Bone marrow (tissue), 2 donors: ENCODE measurements at places on chromosomes 5 and 9.
A peak's percentile ranks its signal among the peaks of the same experiment; 100 is the strongest.

DNA sequence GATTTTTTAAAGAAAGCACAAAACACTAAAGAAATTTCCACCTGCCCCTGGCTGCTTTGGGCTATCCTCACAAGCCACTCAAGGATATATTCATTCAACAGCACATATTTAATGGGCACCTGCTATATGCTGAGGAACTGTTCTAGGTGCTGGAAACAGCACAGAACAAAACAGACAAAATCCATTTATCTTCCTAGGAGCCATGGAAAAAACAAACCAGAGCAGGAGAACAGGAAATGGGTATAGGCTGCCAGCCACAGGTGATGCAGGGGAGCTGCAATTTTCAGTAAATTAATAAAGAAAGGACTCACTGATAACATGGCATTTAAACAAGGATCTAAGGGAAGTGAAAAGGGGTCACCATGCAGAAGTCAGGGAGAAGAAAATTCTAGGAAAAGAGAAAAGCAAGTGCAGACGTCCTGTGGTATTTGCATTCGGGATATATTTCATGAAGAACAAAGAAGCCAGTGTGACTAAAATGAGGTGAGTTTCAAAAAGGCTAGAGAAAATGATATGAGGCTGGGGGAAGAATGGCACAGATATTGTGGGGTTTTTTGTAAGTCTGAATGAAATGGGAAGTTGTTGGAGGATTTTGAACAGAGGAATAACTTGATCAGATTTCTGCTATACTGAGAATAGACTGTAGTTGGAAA is 152.2 kb downstream of the ADAMTSL1 start:
- DNase-seq: no peak

- no peak for DNase-seq
Measured at GRCh38 chr5:179427032-179427675, 81.9 kb upstream of the ADAMTS2 start.

DNA sequence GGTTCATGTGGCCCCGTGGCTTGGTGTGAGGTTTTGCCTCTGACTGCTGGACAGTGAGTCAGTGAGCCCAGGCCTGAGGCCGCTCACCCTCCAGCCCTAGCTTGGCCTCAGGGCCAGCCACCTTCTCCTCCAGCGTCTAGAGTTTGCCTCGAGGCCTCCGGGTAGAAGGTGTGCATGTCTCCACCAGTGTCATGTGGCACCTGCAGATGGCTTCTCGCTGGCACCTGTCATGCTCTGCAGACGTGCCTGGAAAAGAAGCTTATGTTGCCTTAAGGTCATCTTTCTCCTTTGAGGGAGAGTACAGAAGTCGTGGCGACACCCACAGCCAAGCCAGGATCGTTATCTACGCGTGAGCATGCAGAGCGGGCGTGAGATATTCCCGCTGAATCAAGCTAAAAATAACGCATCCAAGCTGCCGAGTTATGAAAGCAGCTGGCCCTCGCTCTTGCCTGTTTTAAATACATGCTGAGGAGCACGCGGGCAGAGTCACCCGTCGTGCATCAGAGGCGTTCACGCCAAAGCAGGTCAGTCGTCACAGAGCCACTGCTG is 79.7 kb upstream of the FCN2 start:
- no peak for DNase-seq

DNA sequence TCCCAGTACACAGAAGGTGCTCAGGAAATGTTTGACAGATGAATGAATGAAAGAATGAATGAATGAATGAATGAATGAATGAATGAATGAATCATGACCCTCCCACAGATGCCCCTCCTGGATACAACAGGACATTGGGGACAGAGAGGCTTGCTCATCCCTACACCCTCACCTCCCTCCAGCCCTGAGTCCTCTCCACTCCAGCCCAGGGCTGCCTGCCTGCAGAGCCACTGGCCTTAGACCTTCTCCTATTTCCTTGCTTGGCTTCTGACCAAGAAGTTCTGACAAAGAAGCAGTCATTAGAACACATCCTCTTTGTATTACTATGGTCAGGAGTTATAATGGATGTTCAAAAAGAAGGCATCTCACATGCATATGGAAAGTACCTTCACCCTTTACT is 240.7 kb upstream of the DAPK1 start:
- no peak for DNase-seq

GRCh38 chr9:87607859-87608258 is 110.2 kb downstream of the DAPK1 start:
- DNase-seq: peak; percentile 49

GRCh38 chr5:120405286-120405864 is 58.7 kb upstream of the PRR16 start:
- DNase-seq: peak; percentile 58

DNA sequence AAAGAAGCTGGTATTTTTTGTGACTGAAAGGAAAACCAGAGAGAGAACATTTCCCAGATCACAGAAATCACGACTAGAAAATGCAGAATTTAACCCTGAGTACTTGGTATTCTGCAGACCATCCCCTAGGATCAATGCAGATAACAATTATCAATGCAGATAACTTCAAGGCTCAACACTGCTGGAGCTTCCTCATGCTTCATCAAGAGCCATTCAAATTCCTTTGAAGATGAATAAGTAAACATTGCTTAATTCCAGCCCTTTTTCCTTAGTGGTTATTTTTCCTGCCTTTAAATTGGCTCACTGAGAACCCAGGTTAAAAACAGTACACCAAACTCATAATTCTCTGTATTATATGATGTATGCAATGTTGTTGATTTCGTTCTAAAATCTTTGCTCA is 370.1 kb upstream of the TLE4 start:
- no peak for DNase-seq

DNA sequence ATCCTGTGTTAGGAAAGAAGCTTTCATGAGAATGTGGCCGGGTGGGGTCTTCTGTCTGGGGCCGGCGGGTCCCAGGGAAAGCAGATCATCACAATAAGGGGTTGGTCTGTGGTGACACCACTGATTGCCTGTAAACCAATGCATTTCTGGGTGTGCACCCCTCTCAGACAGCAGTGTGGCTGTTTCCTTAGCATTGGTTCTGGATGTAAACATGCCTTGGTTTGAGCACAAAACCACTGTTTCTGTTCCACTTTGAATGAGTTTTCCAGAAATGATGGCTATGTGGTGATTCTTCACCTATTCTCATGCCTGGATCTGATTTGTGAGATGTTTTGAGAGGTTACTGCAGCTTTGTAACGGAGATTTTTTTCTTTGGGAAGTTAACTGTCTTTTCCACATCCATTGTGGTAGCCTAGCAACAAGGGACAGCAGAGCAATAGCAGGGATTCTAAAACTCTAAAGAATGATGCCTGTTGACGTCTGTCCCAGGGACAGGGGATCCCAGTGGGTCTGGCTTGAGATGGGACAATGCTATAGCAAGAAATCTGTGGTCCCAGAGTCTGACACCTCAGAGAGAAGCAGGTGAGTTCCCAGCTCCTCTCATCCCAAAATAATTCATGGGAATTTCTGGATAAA is at the start of gene CCDC192:
Gene CCDC192, plus strand, starts transcription at position 466 of the 636 bp plus-strand sequence. Its CDS starts 55 bp downstream, at position 521.
- no peak for DNase-seq

- no peak for DNase-seq
Measured at GRCh38 chr5:92927291-92927778, 653.7 kb downstream of the NR2F1-AS1 start.

GRCh38 chr5:146860213-146860893 is 18.2 kb downstream of the PPP2R2B start:
- DNase-seq: no peak

GRCh38 chr5:105956456-105957196 is 1714.1 kb downstream of the EFNA5 start:
- DNase-seq: no peak

- no peak for DNase-seq
Measured at GRCh38 chr5:39587675-39588074, 162.9 kb upstream of the DAB2 start.

DNA sequence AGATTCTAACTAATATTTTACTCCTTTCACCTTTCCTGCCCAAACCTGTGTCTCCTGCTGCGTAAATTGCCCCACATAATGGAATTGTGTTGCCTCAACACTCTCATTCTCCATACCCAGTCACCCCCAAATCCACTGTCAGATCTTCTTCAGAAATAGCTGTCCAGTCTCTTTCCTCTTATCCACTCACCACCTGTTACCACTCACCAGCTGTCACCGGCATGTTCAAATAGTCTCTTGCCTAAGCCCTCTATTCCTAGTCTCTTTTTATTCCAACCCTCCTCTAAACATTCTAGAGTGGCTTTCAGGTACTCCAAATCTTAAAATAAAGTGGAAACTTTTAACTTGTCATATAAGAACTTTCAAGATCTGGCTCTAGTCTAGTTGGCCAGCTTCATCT is 262.0 kb upstream of the FBXL7 start:
- DNase-seq: no peak

- DNase-seq: no peak
Measured at GRCh38 chr9:76373173-76373783, 20.9 kb downstream of the RFK start.

DNA sequence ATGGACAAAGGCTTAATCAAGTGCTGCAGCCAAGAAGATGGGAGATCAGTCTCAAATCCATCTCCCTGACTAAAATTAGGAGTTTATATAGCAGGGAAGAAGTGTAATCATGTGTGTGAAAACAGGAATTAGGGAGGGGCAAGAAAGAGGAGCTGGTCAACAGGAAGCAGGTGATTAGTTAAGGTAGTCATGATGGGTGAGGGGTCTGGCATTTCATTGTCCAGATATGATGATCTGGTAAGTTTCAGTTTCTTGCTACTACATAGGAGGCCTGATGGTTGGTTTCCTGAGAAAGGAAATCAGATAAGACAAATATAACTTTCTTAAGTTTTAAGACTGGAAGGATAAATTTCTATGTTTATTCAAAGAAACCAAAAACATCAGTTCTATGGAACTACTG is 455.6 kb upstream of the GRAMD2B start:
- no peak for DNase-seq

DNA sequence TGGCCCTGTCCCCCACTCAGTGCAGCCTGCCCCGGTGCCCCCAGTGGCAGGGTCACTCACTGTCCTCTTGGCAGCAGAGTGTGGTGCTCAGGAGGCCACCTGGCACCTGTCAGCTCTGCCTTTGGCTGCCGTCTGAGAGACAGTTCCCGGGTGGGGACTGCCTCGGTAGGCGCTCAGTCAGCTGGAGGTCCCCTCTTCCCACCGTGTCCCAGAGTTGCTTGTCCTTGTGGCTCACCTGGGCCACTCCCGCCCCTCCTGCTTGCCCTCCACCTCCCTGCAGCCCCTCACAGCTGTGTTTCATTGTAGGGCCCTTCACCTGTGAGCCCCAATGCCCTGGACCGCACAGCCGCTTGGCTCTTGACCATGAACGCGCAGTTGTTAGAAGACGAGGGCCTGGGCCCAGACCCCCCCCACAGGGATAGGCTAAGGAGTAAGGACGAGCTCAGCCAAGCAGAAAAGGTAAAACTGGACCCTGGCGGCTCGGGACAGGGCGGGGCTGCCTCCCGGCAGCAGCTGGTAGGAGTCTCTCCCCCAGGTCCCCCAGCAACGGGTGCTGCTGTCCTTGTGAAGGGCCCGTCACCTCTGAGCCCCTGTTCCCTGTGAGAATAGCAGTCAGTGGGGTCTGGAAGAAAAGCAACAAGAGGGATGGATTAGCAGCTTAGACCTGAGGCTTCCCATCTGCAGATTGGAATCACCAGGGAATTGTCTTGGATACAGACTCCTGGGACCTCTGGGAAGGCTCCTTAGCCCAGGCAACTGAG is 122.7 kb downstream of the DAB2IP start:
- no peak for DNase-seq

DNA sequence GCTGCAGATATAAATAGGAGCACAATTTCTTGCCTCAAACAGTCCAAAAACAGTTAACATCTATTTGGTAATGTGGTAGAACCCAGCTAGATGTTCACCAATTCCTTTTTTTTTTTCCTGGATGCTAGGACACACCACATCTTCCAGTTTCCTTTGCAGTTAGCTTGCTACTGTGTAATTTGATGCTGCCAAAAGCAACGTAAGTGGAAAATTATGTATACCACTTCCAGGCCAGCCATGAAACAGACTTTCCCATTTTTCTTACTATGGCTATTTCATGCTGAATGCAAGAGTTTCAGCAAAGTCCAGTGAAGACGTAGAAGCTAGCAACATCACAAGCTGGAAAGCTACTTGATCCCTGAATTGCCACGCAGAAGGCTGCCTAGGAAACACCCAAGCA is 667.2 kb downstream of the TLE1 start:
- DNase-seq: no peak

DNA sequence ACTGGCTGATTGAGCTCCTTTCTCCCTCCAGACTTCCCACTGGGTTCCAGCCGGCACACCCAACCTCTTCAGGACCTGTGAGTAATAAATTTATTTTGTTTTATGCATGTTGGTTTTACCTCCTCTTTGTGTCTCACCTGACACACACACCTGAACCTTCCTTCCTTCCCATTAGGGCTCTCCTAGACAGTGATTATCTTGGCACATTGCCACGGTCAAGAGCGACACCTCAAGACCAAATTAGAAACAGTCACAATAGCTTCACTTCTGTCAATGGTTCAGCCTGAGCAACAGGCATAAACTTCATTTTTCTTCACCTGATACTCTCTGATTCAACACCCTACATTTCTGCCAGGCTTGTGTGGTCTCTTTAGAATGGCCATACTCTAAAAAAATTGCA is 296.3 kb upstream of the SMARCA2 start:
- DNase-seq: no peak
